GM23338 (cell line): ENCODE measurements at places on chromosomes 3 and 15. TPM values are rescaled to one million over a fixed set of nuclear protein-coding genes. Genes with fewer than 3 reads are reported as not detected.
A peak's percentile ranks its signal among the peaks of the same experiment; 100 is the strongest.

DNA sequence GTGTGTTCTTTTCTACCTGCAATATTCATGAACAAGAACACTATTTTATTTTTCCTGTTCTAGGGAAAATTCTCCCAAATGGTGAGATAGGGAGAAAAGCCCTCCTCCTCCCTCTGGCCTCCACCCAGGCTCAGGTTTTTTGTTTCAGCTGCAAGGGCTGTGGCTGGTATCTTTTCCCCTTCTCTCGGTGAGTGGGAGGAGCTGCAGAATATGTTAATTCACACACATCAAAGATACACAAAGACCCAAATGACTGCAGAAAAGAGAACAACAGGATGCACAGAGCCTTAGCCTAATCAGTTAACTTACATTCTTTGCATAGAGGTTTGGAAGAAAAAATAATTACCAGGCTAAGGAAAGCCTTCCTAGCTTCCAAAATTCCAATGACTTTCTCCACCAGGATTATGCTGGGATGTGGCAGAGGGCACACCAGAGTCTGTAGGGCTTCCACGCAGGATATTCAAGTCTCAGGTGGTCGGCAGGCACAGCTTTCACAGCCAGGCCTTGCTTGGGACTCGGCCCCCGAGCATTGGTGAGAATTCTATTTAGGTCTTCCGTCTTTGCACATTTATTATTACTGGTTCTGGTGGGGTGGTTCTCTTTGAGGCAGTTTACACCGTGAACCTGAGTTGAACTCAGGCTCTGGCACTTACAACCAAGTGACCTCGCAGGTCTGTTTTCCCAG lies 64.9 kb downstream of the ABHD5 start:
- no peaks in the 10 kb centered on the region for H3K36me3 ChIP-seq
- H3K27ac ChIP-seq = no peak overlapping the region
- peaks cover 5% of the 10 kb centered on the region; the same call in 1 of the 2 replicates for H3K4me1 ChIP-seq
- DNase-seq = peak; percentile 15

DNA sequence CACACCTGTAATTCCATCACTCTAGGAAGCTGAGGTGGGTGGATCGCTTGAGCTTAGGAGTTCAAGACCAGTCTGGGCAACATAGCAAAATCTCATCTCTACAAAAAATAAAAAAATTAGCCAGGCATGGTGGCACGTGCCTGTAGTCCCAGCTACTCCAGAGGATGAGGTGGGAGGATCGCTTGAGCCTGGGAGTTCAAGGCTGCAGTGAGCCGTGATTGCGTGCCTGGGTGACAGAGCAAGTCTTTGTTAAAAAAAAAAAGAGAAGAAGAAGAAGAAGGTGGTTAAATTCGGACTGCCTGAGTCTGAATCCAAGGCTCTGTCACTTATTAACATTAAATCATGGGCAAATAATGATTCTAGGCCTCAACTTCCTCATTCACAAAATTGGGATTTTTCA lies 51.0 kb downstream of the EOMES start:
- peaks cover 22% of the 10 kb centered on the region for H3K4me1 ChIP-seq
- H3K4me3 ChIP-seq = no peak overlapping the region
- no peaks in the 10 kb centered on the region for H3K36me3 ChIP-seq
- no peaks in the 10 kb centered on the region for H3K27me3 ChIP-seq
- no peak for DNase-seq
- no peak overlapping the region for H3K27ac ChIP-seq

DNA sequence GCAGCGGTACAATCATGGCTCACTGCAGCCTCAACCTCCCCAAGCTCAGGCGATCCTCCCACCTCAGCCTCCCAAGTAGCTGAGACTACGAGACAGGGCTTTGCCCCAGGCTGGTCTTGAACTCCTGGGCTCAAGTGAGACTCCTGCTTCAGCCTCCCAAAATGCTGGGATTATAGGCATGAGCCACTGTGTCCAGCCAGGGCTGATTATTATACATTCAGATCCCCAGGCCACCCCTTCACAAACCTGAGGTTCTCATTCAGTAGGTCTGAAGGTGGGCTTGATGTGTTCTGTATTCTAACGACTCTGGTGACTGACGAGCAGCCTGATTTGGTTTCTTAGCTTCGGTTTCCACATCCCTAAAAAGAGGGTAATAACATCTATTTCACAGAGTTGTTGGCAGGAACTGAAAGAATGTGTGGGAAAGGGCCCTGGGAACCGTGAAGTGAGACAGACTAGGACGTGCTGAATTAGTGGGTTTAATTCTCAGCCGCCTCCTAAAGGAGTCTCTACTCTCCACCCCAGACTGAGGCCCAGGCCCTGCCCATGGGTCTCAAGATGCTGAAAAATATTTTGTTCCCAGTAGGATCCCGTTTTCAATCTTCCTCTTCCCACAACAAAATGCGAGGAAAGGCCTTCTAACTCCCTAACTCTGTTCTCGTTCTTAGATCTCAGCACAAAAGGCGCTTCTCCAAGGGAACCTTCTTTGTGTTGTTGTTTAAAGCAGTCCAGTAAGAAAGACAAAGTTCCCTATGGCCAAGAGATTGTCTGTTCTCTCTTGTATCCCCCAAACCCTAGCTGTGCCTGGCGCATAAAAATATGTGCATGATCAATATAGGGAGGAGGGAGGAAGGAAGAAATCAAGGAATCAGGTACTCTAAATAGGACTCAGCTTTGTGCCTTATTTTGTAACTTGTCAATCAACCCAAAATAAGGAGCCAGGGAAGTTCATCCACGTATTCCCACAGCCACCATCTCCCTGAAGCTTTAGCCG lies 210.0 kb upstream of the TOPAZ1 start:
- H3K27me3 ChIP-seq = no peaks in the 10 kb centered on the region
- no peak for DNase-seq
- H3K27ac ChIP-seq = 0 out of 2 replicates have a peak overlapping the region, but pooled peaks have one; percentile 14
- H3K4me3 ChIP-seq = no peak overlapping the region
- no peaks in the 10 kb centered on the region for H3K36me3 ChIP-seq
- peaks cover 10% of the 10 kb centered on the region; the same call in 1 of the 2 replicates for H3K4me1 ChIP-seq

DNA sequence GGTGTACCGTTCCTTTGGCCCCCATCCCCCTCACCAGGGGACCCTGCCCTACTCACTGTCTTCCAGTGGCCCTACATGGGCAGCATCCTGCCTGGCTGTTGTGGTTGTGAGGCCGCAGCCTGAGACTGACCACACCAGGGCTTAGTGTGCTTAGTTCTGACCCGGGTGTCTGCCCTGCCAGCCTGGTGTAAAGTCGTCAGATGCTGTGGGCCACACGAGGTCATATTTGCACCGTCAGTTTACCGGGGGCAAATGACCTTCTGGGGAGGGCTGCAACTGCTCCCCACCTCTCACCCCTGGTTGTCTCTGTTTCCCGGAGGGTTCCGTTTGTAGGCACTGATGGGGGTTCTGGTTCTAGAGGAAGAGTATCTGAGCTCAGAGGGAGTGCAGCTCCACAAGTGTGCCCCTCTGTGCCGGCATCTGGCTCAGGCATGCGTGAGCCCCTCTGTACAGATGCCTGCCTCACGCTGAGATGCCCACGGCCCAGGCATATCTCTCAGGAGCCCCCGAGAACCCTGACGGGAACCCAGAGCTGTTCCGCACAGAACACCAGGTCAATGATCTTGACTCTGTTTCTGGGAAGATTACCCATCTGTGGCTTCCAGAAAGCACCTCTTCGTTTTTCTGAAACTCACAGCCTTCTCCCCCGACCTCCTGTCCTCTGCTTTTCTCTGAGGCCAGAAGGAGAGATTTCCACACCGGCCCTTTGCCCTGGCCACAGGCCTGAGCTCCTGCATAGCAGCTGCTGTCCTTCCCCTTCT lies 19.2 kb downstream of the KLF13 start:
- H3K27me3 ChIP-seq = no peaks in the 10 kb centered on the region
- no peaks in the 10 kb centered on the region for H3K36me3 ChIP-seq
- DNase-seq = no peak
- H3K27ac ChIP-seq = no peak overlapping the region
- peaks cover 4% of the 10 kb centered on the region; the same call in 1 of the 2 replicates for H3K4me1 ChIP-seq

DNA sequence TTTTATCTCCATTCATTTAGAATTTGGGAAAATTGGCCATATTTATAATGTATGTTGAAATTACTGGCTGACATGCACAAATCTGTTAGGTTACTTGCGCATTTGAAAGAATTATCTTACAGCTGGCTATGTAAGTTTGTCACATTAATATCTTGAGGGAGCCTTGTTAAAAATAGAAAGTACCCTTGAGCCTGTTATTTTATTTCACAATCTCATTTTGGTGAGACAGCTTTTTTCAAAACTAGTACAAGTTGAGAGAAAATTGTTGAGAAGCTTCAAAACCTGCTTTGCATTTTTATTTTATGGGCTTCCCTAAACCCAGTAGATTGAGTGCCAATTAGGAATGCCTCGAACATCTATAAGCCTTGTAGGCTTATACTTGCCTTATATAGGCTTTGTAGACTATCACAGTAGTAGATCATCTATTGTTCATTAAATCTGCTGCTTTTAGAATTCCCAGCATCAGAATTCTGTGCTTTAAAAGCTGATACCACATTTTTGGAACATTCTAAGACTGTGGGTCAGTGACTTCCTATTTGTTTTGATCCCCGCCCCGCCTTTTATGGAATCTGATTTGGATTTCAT lies 6.3 kb downstream of the IDH3A start:
- H3K27ac ChIP-seq = no peak overlapping the region
- no peaks in the 10 kb centered on the region for H3K36me3 ChIP-seq
- no peak overlapping the region for H3K4me3 ChIP-seq
- DNase-seq = no peak
- H3K4me1 ChIP-seq = peaks cover 30% of the 10 kb centered on the region

DNA sequence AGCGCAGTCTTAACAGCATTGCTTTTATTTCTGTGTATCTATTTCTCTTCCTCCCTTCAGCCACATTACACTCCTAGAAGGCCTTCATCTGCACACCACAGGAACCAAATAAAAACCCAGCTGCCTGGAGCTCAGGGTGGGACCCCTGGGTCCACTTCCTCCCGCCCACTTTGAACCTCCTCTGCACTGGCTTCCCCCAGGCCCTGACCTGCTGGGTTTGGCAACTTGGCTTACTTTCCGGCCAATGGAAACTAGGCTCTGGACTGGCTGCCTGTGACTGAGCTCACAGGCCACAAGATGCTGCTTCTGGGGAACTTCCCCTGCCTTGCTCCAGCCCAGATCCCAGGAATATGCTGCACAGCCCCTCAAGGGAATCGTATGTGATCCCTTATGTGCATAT lies 89.8 kb downstream of the SEMA5B start:
- no peak for DNase-seq
- no peaks in the 10 kb centered on the region; the same call in 1 of the 2 replicates for H3K36me3 ChIP-seq
- no peaks in the 10 kb centered on the region for H3K4me1 ChIP-seq
- H3K27me3 ChIP-seq = no peaks in the 10 kb centered on the region

DNA sequence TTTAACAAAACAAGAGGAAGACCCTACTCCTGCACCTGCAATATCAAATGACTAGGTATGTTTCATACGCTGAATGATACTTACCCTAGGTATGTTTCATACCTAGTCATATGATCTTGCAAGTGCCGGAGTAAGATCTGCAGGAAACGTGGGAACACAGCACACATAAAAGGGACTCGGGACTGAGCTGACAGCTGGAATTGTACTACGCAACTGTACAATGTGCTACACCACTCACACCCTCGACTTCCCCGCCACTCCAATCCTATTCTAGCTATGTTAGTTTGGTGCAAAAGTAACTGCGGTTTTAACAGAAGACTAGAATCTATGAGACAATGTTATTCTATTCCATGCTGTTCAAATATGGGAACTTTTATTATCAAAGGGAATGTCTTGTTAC lies 22.0 kb downstream of the CRBN start:
- H3K27ac ChIP-seq = no peak overlapping the region
- H3K27me3 ChIP-seq = no peaks in the 10 kb centered on the region

DNA sequence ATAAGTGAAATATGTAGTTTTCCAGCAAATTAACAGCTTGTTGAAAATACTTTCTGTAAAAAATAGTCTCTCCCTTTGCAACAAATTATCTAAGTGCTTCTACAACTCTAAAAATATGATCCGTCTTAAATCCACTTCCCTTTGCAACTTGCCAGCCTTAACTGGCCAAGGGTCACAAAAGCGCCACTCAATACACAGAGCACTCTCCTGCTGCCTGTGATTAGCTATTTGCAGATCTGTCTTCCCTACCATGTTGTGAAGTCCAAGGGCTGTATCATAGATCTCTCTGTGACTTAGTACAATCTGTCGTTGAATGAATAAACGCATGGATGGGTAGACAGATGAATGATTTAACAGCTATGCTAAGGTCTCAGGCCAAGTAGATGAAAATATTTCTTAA lies 76.2 kb downstream of the ITGB5 start:
- H3K4me1 ChIP-seq = no peaks in the 10 kb centered on the region
- peaks cover 14% of the 10 kb centered on the region; the same call in 1 of the 2 replicates for H3K36me3 ChIP-seq
- no peak overlapping the region for H3K4me3 ChIP-seq
- H3K27ac ChIP-seq = peak overlapping the region; percentile 80; the same call in 1 of the 2 replicates
- DNase-seq = no peak
- H3K27me3 ChIP-seq = no peaks in the 10 kb centered on the region

GRCh38 chr3:65833761-65834505 lies 204.8 kb downstream of the MAGI1 start:
- no peak overlapping the region for H3K27ac ChIP-seq
- H3K4me1 ChIP-seq = peaks cover 30% of the 10 kb centered on the region
- no peak for DNase-seq
- H3K36me3 ChIP-seq = no peaks in the 10 kb centered on the region

DNA sequence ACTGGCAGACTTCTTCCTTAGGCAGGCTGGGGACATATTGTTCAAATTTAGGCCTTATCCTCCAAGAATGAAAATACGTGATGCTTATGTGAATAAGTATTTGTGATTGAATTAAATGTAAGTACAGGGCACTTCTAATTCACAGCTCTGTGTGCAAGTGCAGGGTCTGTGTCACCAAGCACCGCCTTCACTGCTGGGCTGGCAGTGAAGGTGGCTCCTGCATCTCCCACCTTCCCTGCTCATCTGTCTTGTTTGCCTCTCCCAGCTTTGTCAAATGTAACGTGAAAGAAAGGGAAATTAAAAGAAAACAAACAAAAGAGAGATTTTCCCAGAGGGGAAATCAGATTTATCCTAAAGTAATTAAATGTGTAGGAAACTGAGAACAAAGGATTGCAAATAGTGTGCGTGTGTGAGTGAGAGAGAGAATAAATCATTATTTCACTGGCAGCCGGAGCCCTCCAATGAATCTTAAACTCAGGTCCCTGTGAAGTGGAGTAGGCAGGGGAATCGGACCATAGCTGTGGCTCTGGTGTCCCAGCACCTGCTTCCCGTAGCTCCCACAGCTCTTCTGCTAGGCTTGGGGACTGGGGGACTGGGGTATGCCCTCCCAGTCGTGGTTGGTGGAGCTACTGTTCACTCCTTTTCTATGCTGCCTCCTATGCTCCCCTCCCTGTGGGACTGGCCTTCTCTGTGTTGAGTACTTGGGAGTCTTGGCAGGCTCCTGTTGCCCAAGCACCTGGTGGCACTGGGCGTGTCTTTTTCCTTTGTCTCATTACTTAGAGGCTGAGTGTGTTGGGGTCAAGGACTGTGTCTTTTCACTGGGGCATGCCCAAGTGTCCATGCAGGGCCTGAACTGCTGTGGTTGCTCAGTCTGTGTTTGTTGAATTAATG lies 222.2 kb downstream of the EPHB1 start:
- H3K27ac ChIP-seq = no peak overlapping the region
- peaks cover 3% of the 10 kb centered on the region; the same call in 1 of the 2 replicates for H3K4me1 ChIP-seq
- H3K4me3 ChIP-seq = no peak overlapping the region

Gene PLA2G4E
- not detected in 2 replicates for total RNA-seq

Gene GOLGA8T
- total RNA-seq = 0.42 and 0.54 TPM in 2 replicates

Gene P3H2
- total RNA-seq = 20.5 and 24.2 TPM in 2 replicates

Gene KIF15
- 21.2 and 26.2 TPM in 2 replicates for total RNA-seq

Gene APOD
- total RNA-seq = not detected in 2 replicates

Gene RLBP1
- total RNA-seq = not detected in 2 replicates
